Activated T-helper 1 cell treated with anti-CD3 and anti-CD28 coated beads, Interleukin-12 subunit alpha, Interleukin-12 subunit beta, Interleukin-2, Interleukin-4 antibody, amounts not matched to agents 30 ng/mL and 10 ng/mL and 1 ng/mL, durations not matched to agents 14 hours and 24 hours and 36 hours (primary cell): ENCODE measurements at places on chromosomes 3 and 15. TPM values are rescaled to one million over a fixed set of nuclear protein-coding genes. Genes with fewer than 3 reads are reported as not detected.

GRCh38 chr15:65054333-65055200 is 9.4 kb downstream of the SLC51B start:
- H3K4me3 ChIP-seq: no peak overlapping the region
- H3K4me1 ChIP-seq: peaks cover 14% of the 10 kb centered on the region
- H3K36me3 ChIP-seq: no peaks in the 10 kb centered on the region
- no peak overlapping the region for H3K27ac ChIP-seq
- H3K27me3 ChIP-seq: no peaks in the 10 kb centered on the region
- DNase-seq: peak; percentile 21

- H3K36me3 ChIP-seq: no peaks in the 10 kb centered on the region
- no peaks in the 10 kb centered on the region for H3K27me3 ChIP-seq
- H3K27ac ChIP-seq: no peak overlapping the region
These were observed 483.5 kb downstream of the GABRG3 start for GRCh38 chr15:27454281-27455075.

DNA sequence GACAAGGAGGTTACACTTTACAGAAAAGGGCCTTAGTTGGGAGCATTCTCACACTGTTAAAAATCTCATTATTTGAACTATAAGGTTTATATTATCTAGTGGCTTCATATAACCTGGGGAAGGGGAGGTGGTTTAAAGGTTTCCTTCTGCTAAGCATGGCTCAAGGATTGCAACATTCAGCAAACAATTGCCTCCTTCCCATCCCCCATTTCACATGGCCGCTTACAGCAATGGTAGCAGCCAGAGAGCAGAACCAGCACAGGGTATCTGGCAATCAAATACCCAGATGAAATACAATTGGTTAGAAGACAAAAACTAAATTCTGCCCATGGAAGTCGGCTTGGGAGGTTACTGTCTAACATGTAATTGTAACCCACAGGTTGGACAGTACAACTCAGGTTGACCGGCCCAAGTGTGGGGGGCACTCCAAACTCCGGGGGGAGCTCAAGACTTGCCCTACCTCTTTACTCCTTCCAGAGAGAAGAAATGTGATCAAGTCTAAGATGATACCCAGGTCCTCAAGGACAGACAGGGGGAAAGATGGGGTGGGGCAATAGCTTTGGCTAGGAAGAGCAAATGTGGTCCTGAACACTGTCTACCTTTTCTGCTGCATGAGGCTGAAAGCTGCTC is 15.5 kb downstream of the ETV5 start:
- H3K27ac ChIP-seq: no peak overlapping the region
- H3K4me3 ChIP-seq: no peak overlapping the region
- peaks cover 60% of the 10 kb centered on the region for H3K27me3 ChIP-seq
- H3K4me1 ChIP-seq: peaks cover 5% of the 10 kb centered on the region
- DNase-seq: no peak

DNA sequence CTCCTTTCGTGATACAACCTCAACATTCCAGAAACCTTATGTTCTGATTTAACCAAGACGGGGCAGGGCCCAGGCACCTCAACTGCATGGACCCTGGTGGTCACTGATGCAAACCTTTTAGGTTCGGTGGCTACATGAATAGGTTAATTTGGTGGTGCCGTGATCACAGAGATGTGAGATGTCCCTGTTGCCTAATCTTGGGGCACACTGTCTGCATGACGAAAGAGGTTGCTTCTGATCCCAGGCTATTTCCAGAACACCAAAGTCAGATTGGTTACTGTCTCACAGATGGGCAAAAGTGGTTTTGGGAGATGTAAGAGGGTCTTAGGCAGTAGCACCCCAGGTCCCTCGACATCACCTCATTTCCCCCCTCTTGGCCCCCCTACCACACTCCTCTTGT is 4.0 kb upstream of the CCR1 start:
- H3K27ac ChIP-seq: no peak overlapping the region
- peaks cover 46% of the 10 kb centered on the region for H3K4me1 ChIP-seq
- DNase-seq: no peak
- H3K4me3 ChIP-seq: no peak overlapping the region
- no peaks in the 10 kb centered on the region for H3K27me3 ChIP-seq

- H3K4me3 ChIP-seq: no peak overlapping the region
- H3K27me3 ChIP-seq: peaks cover 9% of the 10 kb centered on the region
- no peaks in the 10 kb centered on the region for H3K36me3 ChIP-seq
- no peak overlapping the region for H3K27ac ChIP-seq
- no peaks in the 10 kb centered on the region for H3K4me1 ChIP-seq
These were observed 37.4 kb downstream of the CFAP92 start for GRCh38 chr3:128956440-128956839.

GRCh38 chr3:50466177-50466576 is 37.3 kb downstream of the CACNA2D2 start:
- no peaks in the 10 kb centered on the region for H3K4me1 ChIP-seq
- H3K36me3 ChIP-seq: no peaks in the 10 kb centered on the region
- H3K27ac ChIP-seq: no peak overlapping the region
- H3K27me3 ChIP-seq: peaks cover 14% of the 10 kb centered on the region
- H3K4me3 ChIP-seq: no peak overlapping the region

GRCh38 chr15:101221902-101222301 is 29.9 kb downstream of the CHSY1 start:
- peaks cover 56% of the 10 kb centered on the region for H3K36me3 ChIP-seq
- no peak overlapping the region for H3K4me3 ChIP-seq
- no peaks in the 10 kb centered on the region for H3K27me3 ChIP-seq
- peak overlapping the region; percentile 20 for H3K27ac ChIP-seq
- peaks cover 77% of the 10 kb centered on the region for H3K4me1 ChIP-seq

- H3K27me3 ChIP-seq: no peaks in the 10 kb centered on the region
- DNase-seq: no peak
- no peak overlapping the region for H3K27ac ChIP-seq
- H3K4me3 ChIP-seq: no peak overlapping the region
These were observed 885.3 kb downstream of the SI start for GRCh38 chr3:164192974-164193373.

- no peak overlapping the region for H3K27ac ChIP-seq
- H3K36me3 ChIP-seq: peaks cover 2% of the 10 kb centered on the region
- no peak for DNase-seq
- no peak overlapping the region for H3K4me3 ChIP-seq
- H3K4me1 ChIP-seq: no peaks in the 10 kb centered on the region
These were observed 37.1 kb downstream of the ZIC4 start for GRCh38 chr3:147369231-147369630.

DNA sequence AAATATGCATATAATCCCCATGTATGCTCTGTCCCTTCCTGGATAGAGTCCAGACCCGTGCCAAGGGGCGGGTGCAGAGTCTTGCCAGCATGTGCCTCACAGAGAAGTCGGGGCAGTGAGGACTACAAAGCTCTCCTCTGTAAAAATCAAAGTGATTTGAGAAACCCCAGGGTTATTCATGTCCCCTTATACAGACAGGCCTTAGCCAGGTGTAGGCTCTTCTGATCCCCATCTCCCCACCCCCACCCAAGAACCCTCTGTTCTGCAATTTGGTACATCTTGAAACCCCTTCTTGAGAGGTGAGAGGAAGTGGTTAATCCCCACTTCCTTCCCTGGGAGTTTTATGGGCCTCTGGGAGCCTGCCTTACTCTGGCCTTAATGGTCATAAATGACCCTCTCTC is 24.7 kb downstream of the TRIM71 start:
- H3K27ac ChIP-seq: no peak overlapping the region
- H3K4me3 ChIP-seq: no peak overlapping the region
- H3K36me3 ChIP-seq: no peaks in the 10 kb centered on the region
- peaks cover 2% of the 10 kb centered on the region for H3K27me3 ChIP-seq

Gene TEX55
- total RNA-seq: not detected in 2 replicates

Gene PLSCR2
- not detected in 2 replicates for total RNA-seq

Gene SHF
- 14.5 and 16.3 TPM in 2 replicates for total RNA-seq

Gene SLC2A2
- not detected in 2 replicates for total RNA-seq

Gene CHST13
- total RNA-seq: not detected in 2 replicates

Gene THBS1
- total RNA-seq: 2.3 and 3.2 TPM in 2 replicates

Gene SENP8
- 1.5 and 1.8 TPM in 2 replicates for total RNA-seq
